Activated CD8-positive, alpha-beta memory T cell treated with anti-CD3 and anti-CD28 coated beads, Interleukin-2, amount 10 ng/mL, durations not matched to agents 7 days and 5 days (primary cell): ENCODE measurements at places on chromosomes 3 and 15. TPM values are rescaled to one million over a fixed set of nuclear protein-coding genes. Genes with fewer than 3 reads are reported as not detected.

The HIGD2B gene
- total RNA-seq = 0.53 TPM

DNA sequence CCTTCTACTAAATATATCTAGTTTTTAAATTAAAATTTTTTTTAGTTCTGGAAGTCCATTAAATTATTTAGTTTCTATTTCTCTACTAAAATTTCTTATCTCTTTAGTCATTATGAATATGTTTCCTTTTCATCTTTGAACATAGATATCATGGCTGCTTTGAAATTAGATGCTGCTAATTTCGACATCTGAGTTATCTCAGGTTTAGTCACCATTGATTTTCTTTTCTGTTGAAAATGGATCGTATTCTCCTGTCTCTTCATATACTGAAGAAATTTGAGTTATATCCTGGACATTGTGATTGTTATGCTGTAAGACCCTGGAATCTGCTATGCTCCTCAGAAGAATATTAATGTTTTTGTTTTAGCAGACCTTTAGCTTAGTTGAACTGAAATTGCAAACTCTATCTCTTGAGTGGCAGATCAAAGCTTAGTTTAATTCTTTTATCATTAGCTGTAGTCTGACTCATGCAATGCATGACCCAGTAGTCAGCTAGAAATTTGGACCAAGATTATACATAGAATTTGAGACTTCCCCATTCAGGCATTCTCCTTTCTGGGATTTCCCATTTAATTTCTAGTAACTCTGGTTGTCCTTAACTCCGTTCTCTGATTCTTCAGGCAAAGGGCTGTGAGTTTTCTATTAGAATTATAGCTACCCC, 439.8 kb upstream of the IL12A start:
- DNase-seq = no peak

- DNase-seq = no peak
Observed at GRCh38 chr3:11548721-11549131, 95.0 kb downstream of the VGLL4 start.

DNA sequence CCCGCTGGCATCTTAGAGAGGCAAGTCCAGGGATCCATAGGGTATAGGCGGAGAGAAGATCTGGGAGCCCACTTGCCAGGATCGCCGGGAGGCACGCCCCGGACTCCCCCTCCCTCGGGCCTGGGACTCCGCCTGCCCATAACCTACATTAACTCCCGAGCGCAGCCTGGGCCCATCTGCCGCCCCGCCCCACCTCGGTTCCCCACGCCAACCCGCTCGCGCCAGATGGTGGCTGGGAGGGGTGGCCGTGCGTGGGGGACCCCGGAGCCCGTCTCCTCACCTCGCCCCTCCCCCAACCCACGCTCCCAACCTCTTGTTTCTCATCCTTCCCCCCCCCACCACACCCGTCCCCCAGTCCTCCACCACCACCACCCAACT, 1.7 kb upstream of the DLL4 start:
- no peak for DNase-seq
